ENCODE measurements at places on chromosomes 12 and 14.

GRCh38 chr12:99111600-99111999 lies 466.5 kb downstream of the APAF1 start:
- DNase-seq, result no peak

- no peak for DNase-seq
Observed at GRCh38 chr12:24574538-24574937, 374.4 kb downstream of the BCAT1 start.

- no peak for DNase-seq
Observed at GRCh38 chr14:73721101-73721821, 7.1 kb upstream of the PNMA1 start.

GRCh38 chr14:105139831-105140239 lies 28.7 kb downstream of the JAG2 start:
- DNase-seq, result no peak

Data from stimulated activated CD8-positive, alpha-beta memory T cell treated with anti-CD3 and anti-CD28 coated beads, Interleukin-7, amount 100 ng/mL, for 1 hour (primary cell).